ENCODE measurements at places on chromosomes 2 and 18. TPM values are rescaled to one million over a fixed set of nuclear protein-coding genes. Genes with fewer than 3 reads are reported as not detected.

VWA3B gene
- total RNA-seq: not detected

REG1B gene
- not detected for total RNA-seq

PSMA8 gene
- total RNA-seq: not detected

LYG1 gene
- total RNA-seq: 2.8 TPM

CD8B2 gene
- total RNA-seq: 0.26 TPM

FAM117B gene
- 19.5 TPM for total RNA-seq

TEX44 gene
- total RNA-seq: not detected

ZNF2 gene
- total RNA-seq: 8.3 TPM

KLHL14 gene
- 21.0 TPM for total RNA-seq

GRCh38 chr18:159037-159652 lies 788 bp downstream of the USP14 start:
- DNase-seq: no peak

GRCh38 chr2:220904015-220904414 lies 668.1 kb downstream of the EPHA4 start:
- no peak for DNase-seq

- no peak for DNase-seq
Observed at GRCh38 chr2:46216213-46216612, 81.0 kb upstream of the EPAS1 start.

GRCh38 chr2:178928077-178928476 lies 120.9 kb upstream of the TTN start:
- DNase-seq: no peak

- DNase-seq: no peak
Observed at GRCh38 chr2:98350411-98350810, 4.2 kb downstream of the CNGA3 start.

GRCh38 chr18:75350857-75351256 lies 76.6 kb downstream of the SMIM21 start:
- no peak for DNase-seq

DNA sequence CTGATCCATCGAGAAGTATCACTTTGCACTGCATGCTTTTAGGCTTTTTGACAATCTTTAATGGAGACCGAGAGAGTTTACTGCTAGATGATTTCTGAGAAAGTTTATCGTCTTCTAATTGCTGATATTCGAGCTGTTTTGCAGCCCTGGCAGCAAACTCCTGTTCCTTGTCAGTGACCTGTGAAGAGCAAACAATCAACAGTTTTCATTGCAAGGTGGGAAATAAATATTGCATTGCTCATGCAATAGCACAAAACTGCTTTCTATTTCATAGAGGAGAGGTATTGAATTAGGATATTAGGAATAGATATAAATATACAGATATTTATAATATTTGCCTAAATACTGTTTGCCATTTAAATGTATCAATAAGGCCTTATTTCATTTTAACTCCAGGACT lies 65.5 kb downstream of the EPB41L3 start:
- no peak for DNase-seq

- no peak for DNase-seq
Observed at GRCh38 chr18:76169733-76170132, 325.3 kb downstream of the ZNF516 start.

- DNase-seq: no peak
Observed at GRCh38 chr2:162265666-162266459, 22.6 kb upstream of the FAP start.

DNA sequence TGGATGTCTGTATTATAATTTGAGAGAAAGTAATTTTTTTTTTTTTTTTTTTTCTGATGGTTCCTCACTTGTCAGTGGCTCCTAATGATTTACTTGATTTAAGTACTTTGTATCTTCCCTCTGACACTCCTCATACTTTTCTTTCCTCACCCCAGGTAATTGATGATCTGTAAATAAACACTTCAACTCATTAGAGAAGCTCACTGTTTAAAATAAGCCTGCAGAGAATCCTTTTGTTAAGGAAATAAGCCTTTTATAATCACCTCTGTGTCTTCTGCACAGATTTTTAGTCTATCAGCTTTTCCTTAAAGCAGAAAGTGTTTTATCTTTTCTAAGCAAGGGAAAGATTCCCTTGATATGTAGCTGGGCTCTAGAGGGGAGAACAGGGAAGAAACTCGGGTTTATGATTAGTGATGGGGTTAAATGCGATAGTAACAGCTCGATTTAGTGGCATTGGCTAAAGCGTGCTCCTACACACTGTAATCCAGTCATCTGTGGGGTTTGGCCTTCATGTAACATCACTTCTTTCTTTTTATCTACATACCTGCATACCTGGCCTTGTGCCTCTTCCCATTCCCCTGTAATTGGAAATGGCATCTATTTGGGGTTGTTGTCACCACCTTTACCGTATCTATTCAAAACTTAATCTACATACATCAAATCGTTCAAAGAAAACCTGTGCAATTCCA lies 60.1 kb upstream of the LRRTM1 start:
- DNase-seq: no peak

DNA sequence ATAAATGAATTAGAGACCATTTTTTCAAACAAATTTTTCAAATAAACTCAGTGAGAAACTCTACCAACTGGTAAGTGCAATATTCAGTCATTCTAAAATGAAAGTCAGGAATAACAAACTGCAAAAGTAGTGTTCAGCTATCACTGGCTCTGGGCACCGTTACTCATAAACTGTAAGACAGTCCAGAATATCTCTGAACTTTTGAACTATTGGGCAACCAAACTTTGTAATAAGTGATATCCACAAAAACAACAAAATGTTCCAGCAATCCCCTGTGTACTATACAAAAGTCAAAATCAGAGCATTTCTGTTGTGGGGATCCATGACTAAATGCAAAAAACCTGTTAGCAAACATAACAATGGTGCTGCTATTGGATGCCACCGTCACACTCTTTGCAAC lies 56.3 kb downstream of the SLC25A12 start:
- no peak for DNase-seq

DNA sequence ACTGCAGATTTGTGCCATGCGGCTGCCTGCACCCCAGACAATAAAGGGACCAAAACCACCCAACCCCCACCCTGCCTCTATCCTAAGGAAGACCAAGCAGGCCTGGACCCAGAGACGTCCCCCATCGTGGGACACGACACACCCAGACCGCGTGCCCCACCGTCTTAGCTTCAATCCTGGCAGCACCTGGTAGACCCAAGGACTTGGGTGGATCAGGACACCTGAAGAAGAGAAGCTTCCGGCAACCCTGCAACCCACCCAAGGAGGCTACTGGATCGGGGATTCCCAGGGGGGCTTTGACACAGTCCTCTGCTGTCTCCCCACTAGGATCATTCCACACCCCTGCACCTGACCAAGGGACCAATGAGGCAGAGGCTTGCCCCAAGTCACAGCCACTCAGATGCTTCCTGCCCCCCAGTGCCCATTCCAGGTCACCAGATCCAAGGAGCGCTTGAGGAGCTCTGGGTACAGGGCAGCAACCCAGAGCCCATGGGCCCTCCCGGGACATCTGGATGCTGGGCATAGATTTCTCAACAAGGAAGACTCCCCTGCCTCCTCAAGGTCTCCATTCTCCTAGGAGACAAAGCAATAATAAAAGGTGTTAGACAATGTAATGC lies 3.6 kb downstream of the ALPI start:
- peak; percentile 53 for DNase-seq

- DNase-seq: no peak
Observed at GRCh38 chr18:63090334-63090733, 229.2 kb downstream of the BCL2 start.

DNA sequence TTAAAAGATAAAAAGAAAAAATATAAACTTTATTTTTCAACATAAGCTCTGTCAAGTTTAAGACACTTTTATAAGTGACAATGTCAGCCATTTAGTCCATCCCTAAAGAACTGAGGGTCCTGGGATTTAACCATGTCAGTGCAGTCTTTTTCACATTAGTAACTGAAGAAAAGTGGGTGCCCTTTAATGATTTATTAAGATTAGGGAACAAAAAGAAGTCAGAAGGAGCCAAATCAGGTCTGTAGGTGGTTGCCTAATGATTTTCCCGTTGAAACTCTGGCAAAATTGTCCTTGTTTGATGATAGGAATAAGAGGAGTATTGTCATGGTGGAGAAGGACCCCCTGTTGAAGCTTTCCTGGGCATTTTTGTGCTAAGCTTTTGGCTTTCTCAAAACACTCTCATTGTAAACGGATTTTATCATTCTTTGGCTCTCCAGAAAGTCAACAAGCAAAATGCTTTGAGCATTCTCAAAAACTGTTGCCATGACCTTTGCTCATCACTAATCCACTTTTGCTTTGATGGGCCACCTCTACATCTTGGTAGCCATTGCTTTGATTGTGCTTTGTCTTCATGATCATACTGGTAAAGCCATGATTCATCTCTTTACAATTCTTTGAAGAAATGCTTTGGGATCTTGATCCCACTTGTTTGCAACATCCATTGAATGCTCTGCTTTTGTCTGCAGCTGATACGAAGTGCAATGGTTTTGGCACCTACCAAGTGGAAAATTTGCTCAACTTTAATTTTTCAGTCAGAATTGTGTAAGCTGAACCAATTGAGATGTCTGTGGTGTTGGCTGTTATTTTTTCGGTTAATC lies 22.0 kb downstream of the TSPYL6 start:
- no peak for DNase-seq

DNA sequence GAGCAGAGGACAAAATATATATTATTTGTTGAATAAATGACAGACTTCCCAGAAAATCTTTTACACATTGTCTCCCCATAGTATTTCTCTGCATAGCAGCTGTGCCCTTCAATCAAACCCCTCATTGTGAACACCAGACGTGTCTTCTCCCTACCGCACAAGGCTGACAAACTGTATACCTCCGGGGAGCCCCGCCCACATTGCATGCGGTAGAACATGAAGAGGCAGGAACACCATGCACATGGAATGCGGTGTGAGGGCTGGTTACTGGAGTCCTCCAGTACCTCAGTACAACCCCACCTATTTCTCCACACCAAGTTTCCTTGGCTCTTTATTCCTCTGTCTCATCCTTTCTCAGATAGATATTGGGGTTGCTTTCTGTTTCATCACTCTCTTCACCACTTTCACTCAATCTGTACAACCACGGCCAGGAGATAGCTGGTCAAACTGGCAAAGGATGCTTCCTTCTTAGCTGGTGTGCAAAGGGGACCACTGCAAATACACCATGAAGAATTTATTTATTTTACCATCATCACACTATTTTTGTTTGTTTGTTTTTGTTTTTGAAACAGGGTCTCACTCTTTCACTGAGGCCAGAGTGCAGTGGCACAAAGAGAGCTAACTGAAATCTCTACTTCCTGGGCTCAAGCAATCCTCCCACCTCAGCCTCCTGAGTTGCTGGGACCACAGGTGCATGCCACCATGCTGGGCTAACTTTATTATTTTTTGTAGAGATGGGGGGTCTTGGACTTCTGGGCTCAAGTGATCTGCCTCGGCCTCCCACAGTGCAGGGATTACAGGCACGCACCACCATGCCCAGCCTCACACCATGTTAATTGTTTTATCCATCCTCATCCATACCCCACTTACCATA lies 2.3 kb upstream of the NBAS start:
- DNase-seq: no peak

DNA sequence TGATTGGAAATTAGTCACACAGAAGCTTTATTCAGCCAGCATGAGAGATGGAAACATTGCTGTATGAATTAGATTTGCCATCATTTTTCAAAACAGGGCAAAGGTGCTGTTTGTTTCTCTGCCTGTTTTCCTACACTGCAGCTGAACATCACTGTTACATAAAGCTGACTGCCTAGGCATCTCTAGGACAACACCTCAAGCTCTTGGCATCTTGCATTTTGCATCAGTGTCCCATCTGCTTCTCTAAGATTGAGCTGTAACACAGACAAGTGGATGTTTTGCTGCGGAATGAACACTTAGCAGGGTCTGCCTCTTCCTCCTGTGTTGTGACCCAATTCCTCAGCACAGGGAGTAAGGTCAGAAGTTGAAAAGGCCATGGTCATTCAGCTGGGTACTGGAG lies 4.9 kb downstream of the CCT7 start:
- no peak for DNase-seq

Measured in spleen (tissue), 13 donors.